Skeletal muscle tissue (tissue), 5 donors: ENCODE measurements at places on chromosomes 4 and X. TPM values are rescaled to one million over a fixed set of nuclear protein-coding genes. Genes with fewer than 3 reads are reported as not detected.

Gene PARM1
- 28.7 TPM for total RNA-seq

Gene SATL1
- under 0.01 TPM for total RNA-seq

Gene EREG
- total RNA-seq, result not detected

Gene PNMA6F
- not detected for total RNA-seq

Gene CABS1
- not detected for total RNA-seq

Gene FRMPD4
- 1.0 TPM for total RNA-seq

Gene POU3F4
- total RNA-seq, result not detected

Gene TFE3
- total RNA-seq, result 8.4 TPM

Gene GPR34
- 13.6 TPM for total RNA-seq

Gene NR3C2
- 16.7 TPM for total RNA-seq
